Stimulated activated CD4-positive, alpha-beta T cell treated with anti-CD3 and anti-CD28 coated beads, Interleukin-1b, Interleukin-23, amount 100 ng/mL, for 24 hours (primary cell): ENCODE measurements at places on chromosomes 2 and 18.

GRCh38 chr2:185583058-185583816 lies 155.4 kb upstream of the FSIP2 start:
- no peak for DNase-seq

DNA sequence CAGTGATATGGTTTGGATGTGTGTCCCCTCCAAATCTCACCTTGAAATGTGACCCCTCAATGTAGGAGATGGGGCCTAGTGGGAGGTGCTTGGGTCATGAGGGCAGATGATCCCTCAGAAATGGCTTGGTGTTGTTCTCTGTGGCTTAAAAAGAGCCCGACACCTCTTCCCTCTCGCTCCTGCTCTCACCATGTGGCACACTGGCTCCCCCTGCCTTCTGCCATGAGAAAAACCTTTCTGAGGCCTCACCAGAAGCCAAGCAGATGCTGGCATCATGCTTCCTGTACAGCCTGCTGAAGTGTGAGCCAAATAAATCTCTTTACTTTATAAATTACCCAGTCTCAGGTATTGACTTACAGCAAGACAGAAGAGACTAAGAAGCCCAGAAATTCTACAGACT lies 357.1 kb downstream of the NRXN1 start:
- no peak for DNase-seq

DNA sequence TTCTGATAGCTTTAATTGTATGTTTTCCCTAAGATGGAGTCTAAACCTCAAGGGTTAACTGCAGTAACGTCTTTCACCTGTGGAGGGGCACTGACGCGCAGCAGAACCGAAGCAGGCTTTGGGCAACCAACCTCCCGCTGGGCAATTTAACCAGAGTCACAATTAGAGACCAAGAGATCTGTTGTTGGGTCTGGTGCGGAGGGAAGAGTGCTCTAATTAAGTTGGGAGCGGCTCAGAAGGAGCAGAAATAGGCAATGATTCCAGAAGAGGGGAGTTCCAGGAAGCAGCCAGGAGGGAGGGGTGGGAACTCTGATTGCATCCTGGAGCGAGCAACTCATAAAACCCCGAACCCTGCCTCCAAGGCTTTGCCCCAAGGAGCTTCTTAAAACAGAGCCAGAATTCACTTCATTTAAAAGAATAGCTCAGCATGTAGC lies 245.8 kb downstream of the PAX3 start:
- DNase-seq, result no peak

GRCh38 chr18:13273800-13274199 lies 55.2 kb downstream of the LDLRAD4 start:
- no peak for DNase-seq

- no peak for DNase-seq
Measured at GRCh38 chr18:31572368-31572767, 19.3 kb upstream of the TTR start.

DNA sequence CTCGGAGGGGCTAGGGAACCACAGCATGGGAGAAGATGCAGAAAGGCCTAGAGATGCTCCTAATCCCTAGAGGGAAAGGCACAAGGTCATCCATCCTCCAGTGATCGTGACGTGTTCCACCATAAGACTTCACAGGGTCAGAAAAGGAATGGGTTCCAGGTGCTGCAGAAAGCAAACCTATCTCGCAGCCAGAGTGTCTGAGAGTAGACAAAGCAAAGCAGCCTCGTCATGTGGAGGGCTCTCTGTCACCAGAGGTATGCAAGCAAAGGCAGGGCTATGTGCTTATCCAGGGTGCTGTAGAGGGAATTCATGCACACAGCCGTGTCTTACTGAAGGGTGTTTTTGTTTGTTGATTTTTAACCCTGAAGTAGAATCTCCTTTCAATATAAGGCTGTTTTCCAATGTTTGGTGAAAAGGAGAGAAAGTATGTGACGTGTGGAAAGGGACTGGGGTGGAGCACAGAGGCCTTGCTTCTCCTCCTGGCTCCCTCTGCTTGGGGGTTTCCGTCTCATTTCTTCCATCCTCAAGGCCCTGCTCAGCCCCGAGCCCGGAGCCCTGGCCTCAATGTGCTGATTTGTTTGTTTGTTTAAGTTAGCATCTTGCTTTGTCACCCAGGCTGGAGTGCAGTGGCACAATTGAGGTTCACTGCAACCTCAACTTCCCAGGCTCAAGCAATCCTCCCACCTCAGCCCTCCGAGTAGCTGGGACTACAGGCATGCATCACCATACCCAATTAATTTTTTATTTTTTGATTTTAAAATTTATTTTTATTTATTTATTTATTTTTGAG lies 3.0 kb downstream of the GPR55 start:
- DNase-seq, result no peak
